ENCODE measurements at places on chromosomes 1 and 21.

DNA sequence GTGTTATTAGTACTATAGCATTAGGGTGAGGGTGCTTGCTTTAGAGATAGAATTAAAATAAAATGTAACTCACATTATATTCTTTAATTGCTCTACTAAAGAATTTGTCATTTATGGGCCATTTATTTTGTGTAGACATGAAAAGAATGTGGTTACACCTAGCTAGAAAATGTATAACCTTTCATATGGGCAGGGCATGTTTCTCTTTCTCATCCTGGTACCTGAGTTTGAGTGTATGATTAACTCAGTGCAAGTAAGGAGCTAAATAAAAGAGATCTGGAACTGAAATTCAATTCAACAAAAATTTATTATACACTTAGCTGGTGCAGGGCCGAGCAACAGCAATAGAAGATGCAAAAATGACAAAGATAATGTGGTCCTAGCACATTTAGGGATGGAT lies 47.4 kb downstream of the MAP3K7CL start:
- DNase-seq, result no peak

- no peak for DNase-seq
These were observed 16.0 kb downstream of the SPATA21 start for GRCh38 chr1:16421201-16421600.

DNA sequence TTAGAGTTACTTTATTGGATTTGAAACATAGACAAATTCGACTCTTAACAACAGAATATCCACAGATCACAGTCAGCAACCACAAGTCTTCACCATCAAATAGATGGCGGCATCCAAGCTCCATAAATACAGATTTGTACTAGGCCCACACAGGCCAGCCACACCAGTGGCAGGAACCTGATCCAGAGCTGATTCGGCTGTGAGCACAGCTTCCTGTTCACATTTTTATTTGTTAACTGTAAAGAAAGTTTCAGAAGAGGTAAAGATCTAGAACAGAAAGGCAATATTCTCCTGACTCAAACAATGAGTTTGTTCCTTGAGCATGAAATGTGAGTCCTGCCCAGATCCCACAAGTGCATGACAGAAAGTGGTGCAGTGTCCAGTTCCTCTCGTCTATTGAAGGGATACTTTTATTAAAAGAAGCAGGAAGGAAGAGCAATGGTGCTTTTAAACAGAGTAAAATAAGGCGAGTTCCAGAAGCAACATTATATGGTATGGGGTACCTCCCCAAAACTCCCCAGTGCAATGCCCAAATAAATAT lies 205.8 kb downstream of the SLC45A1 start:
- no peak for DNase-seq

DNA sequence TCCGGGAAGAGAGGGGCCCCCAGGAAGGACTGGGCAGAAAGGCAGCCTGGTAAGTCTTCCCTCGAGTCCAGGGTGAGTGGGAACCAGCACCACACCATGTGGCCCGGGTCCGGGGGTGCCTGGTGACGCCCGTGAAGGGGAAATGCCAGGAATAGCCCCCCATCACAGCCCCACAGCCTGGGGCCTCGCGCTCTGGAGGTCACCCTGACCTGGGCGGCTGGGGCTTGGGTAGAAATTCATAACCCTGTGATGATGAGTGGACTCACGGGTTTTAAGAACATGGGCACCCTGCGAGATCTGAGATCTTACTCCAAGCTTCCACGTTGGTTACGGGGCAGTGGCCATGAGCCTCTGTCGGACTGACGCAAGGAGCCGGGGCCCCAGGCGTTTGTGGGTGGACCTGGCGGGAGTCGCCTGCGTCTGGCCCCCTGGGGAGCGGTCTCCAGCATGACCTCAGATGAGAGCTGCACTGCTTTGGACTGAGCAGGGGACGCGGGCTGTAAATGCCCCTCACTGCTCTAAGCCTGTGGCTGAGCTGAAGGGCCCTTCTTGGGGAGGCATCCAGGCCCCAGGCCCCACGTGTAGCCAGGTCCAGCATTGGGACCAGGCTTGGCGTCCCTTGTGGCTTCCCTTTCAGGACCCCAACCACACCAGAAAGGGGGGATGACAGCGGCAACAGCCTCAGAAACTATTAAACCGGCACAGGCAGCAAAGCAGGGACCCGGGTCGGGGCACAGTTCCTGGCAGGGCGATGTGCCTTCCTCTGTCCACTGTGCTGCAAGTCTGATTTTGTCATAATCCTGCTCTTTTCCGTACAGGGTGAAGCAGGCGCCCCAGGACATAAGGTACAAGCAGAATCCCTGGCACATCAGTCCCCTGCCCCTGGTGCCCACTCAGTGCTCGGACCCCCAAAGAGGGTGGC lies 60.0 kb downstream of the SLC19A1 start:
- no peak for DNase-seq

DNA sequence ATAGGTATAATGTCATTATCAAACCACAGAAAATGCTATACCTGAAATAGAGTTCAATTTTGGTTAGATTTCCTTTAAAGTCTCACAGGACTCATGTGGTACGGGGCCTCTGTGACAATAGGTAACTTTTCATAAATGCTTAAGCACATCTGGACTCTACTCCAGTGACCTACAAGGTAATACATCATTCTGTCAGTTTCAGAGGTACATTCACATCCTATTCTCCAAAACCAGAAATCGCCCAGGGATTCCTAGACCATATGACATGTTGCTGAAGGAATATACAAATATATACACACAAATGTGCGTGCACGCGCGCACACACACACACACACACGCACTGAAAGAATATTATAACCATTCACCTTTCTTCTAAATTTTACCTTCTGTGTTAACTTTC lies 311.8 kb downstream of the SMYD3 start:
- no peak for DNase-seq

DNA sequence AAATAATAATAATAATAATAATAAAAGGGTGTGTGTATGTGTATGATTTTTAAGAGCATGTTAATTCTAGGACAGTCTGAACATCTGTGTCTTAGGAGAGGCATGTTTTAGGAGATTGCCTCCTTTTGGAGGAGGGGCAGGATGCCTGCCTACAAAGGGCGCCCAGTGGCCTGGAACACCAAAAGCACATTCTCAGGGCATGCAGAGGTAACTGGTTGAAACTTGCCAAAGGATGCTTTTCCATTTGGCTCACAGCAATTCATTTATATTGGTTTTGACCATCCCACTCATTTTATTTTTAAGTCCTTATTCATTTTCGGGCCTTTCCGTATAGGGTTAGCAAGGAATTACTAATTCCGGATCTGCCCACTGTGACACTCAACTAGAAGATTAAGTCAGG lies 21.1 kb upstream of the LAMC2 start:
- no peak for DNase-seq

DNA sequence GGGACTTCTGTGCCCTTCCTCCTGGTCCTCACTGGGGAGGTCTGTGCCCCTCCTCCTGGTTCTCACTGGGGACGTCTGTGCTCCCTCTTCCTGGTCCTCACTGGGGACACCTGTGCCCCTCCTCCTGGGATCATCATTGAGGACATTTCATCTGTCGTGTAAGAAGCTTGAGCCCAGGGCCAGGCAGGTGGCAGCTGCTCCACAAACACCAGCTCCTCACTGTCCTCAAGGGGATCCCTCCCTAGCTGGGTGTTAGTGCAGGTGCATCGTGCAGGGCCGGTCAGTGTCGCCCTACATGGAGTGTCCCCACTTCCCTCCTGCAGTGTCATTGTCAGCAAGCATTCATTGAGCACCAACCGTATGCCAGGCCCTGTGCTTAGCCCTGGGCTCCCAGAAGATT lies 312.7 kb downstream of the PTPRU start:
- DNase-seq, result no peak

DNA sequence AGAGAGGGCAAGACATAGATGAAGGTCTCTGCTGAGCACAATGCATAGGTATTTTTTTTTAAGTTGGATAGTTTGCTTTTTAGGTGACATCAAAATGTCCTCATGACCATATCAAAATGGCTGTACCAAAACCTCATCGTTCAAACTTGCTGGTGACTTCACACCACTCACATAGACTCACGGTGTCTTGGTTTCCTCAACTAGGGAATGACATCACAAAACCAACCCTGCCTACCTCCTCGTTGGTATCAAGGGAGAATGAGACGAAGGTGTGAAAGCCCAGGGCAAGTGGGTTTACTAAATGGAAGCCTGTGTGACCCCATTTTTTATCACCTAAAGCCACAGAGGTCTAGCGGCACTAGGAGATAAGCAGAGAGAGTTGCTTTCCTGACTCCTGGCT lies 1.6 kb downstream of the PIGR start:
- DNase-seq, result no peak

GRCh38 chr1:5551274-5551975 lies 440.8 kb downstream of the NPHP4 start:
- DNase-seq, result peak; percentile 99

DNA sequence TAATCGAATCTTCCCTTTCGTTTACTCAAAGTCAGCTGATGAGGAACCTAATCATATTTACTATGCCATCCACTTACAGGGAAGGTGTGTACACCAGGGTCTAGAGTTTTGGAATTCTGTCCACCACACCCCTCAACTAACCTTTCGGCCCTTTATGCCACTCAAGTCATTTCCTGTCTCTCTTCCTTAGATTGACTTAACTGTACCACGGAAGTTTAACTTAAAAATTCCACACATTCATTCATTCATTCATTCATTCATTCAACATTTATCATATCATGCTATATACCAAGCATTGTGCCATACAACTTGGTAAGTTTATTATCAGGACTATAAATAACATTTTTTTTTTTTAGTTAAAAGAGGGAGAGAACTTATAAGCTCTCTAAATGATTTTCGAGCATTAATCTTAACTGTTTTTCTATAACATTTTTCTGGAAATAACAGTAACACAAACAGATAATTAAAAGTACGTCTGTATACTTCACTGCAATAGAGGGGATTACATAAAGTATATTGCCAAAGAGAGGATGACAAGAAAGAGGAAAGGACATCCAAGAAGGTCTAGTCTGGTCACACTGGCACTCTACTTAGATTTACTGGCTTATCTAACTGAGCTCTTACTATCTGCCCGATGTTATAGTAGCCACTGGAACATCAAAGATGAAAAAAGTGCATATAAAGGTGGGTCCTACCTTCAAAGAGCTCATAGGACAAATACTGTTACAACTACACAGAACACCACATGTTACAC lies 243.7 kb downstream of the PBX1 start:
- no peak for DNase-seq

DNA sequence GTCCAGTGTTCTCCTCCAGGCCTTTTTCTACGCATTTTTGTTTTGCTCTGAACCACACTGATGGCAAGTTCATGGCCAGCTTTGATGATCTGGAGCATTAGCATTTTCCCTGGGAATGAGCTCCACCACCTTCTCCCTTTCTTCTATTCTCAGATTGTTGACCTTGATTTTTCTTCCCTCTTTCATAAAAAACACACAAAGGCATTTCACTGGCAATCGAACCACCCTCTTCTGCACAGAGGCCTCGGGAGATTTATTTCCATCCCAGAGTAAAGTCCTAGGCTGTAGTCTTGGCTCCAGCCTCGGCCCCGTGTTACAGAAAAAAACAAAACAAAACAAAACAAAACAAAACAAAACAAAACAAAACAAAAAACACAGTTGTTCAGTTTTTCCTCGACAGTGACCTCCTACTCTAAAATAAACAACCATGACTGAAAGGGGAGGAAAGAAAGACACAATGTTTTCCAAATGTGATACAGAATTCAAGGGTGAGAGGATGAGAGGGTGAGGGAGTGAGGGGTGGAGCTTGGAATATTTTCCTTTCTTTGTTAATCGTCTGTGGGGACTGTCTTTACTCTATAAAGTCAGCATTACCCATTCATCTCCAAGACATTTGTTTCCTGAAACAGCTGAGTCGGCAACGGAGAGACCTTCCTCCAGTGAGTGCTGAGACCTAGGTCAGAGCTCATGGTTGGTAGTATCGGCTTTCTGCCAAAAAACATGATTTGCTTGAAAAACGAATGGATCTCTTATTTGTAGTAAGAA lies 29.8 kb upstream of the RNF186 start:
- DNase-seq, result no peak

DNA sequence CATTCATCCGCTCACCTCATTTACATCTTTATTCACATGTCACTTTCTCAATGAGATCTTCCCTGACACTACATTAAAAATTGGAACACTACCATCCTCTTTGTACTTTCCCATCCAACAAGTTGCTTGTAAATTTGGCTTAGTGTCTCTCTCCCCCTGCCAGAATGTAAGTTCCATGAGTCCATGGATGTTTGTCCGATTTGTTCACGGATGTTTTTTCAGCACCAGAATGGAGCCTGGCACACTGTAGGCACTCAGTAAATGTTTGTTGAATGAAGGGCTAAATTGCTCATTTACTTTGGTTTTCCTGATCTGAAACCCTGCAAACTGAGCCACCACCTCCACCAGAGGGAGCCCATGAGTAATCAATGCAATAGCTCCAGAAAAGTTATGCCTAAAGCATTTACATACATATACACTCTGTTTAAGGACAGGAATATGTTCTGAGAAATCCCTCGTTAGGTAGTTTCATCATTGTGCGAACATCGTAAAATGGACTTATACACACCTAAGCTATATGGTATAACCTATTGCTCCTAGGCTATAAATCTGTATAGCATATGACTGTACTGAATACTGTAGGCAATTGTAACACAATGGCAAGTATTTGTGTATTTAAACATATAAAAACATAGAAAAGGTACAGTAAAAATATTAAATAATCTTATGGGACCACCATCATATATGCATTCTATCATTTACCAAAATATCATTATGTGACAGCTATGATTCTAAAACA lies 2.8 kb upstream of the EYA3 start:
- DNase-seq, result peak; percentile 49

DNA sequence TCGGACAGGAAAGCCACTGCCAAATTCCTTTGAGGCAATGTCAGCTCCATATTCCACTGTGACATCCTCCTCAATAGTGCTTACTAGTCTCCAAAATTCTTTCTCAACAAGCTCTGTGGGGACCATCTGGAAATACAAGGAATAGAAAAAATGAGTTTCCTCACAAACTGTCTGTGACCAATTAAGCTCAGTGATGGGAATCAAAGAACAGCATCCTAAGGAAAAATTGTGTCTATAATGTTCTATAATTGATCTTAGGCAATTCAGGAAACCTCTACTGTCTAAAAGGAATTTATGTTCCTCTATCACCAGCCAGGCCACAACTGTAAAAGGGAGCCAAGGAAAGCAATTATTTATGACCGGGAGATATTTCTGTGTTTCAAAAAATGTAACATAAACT lies 46.1 kb upstream of the SYT2 start:
- DNase-seq, result no peak

DNA sequence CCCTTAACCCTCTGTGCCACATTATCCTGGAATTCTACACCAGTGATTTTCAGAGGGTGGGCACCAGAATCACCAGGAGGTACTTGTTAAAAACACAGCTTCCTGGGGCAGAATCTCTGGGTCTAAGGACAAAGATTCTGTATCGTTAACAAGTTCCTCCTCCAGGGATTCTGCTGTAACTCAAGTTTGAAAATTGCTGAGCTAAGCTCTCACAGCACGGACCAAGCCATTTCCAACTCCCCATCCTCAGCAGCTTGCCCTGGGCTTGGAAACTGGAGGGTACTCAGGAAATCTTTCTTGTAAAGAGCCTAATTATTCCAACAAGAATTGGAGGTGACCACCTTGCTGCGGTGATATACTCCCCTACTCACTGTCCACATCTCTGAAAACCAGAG lies 48.8 kb downstream of the TMCO4 start:
- DNase-seq, result no peak

GRCh38 chr21:44950351-44950750 lies 10.5 kb downstream of the SLX9 start:
- DNase-seq, result no peak
